Mammary epithelial cell (primary cell): ENCODE measurements at places on chromosomes 4 and X.

- no peak for DNase-seq
Observed at GRCh38 chrX:136666088-136666487, 18.1 kb downstream of the CD40LG start.

DNA sequence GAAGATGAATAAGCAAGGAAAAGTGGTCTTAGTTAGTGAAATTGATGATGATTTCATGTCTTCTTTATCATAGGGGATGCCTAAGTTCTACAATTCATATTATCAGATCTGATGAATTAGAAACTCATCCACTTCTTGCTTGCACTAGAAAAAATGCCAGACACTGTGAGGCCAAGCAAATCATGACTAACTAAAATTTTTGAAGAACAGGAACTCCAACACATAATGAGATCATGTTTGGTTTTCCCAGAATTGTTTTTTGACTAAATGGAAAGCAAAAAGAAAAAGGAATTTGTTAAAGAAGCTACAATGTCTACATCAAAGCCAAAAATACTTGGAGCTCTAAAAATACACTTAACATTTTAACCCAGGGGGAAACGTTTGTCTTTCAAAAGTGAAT, 120.4 kb downstream of the ARSF start:
- no peak for DNase-seq

- no peak for DNase-seq
Observed at GRCh38 chrX:108131471-108131870, 39.9 kb downstream of the ATG4A start.

- DNase-seq = peak; percentile 40
Observed at GRCh38 chrX:14491689-14492088, 37.6 kb upstream of the GLRA2 start.

- DNase-seq = no peak
Observed at GRCh38 chrX:150405576-150405975, 42.5 kb downstream of the MAMLD1 start.

- peak; percentile 65 for DNase-seq
Observed at GRCh38 chr4:26687728-26688127, 103.8 kb downstream of the TBC1D19 start.

DNA sequence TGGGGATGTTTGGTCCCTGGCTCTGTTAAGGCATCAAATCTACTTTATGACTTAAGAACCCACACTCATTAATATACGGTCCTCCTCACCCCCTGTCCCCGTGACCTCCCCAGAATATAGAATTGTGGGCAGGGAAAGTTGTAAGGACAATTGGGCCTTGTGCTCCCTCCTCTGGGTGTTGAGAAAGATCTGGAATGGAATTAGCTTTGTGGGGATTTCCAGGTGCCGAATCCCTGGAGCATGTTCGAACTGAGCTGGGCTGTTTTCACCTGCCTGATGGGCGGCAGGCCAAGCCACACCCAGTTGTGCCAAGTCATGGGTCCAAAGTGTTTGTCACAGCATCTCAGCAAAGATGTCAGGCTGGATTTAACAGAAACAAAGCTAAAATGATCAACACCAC, 349.3 kb upstream of the KLF3 start:
- DNase-seq = peak; percentile 95

GRCh38 chr4:98517218-98518021, 141.0 kb downstream of the TSPAN5 start:
- DNase-seq = no peak

DNA sequence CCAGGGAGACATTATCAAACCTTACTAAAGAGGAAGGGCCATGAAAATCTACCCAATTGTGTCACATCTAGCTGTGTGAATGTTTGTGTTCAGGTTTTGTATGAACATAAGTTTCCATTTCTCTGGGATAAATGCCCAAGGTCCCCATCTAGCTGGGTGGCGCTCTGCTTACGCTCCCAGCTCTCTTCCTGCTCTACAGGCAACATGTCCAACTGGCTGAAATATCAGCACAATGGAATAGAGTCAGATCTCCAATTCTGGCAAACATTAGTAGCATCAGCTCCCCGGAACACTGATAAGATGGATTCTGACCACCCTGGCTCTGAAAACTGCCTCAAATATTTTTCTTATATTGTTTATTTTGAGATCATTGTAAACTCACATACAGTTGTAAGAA, 74.8 kb downstream of the IRF2 start:
- DNase-seq = no peak

DNA sequence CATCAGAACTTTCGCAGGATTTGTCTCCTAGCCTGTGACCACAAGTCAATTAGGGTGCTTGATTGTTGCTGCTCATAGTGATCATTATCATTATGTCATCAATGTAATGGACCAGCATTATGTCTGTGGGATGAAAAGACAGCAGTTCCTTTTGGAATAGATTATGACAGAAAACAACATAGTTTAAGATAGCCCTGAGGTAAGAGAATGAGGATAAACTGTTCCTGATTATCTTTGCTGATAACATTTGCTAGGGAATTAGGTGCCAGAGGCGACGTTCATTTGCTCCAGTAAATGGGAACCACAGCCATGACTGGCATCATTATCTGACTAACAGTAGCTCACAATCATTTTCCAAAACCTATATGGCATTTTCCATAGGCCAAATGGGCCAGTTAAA, 12.7 kb upstream of the THOC2 start:
- no peak for DNase-seq

DNA sequence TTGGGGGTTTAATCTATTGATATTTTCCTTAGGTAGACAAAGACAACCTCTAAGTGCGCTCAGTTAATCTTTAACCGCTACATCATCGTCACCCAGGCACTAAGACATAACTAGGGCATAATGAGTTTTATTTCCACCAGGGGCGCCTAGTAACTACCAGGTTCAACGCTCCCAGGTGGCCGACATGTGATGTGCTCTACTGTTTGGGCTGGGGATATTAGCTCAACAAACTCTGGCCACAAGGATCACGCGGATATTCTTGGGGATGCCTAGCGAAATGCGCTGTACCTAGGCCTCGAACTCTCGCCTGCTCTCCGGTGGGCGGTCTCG, 915 bp upstream of the RAB33B start:
- DNase-seq = peak; percentile 79

GRCh38 chr4:80852061-80852460, 178.4 kb upstream of the BMP3 start:
- DNase-seq = no peak
